M059J (cell line): ENCODE measurements at places on chromosomes 6 and 20. TPM values are rescaled to one million over a fixed set of nuclear protein-coding genes. Genes with fewer than 3 reads are reported as not detected.

Gene SHLD1
- 4.1 and 13.5 TPM in 2 replicates for total RNA-seq

Gene CYP24A1
- total RNA-seq, result 32.8 and 39.6 TPM in 2 replicates

Gene KIAA0408
- total RNA-seq, result 2.2 and 3.0 TPM in 2 replicates

Gene TNXB
- total RNA-seq, result 0.10 TPM in 1 of 2 replicates, not detected in the other

Gene RIMS4
- 0.02 TPM in 2 replicates for total RNA-seq

Gene COX7A2
- total RNA-seq, result 333 and 839 TPM in 2 replicates

Gene HLA-DPA1
- total RNA-seq, result 1.3 and 2.0 TPM in 2 replicates

Gene PKIB
- total RNA-seq, result 4.2 and 4.4 TPM in 2 replicates

Gene ARMH2
- not detected in 2 replicates for total RNA-seq

Gene SYS1
- total RNA-seq, result 26.7 and 29.4 TPM in 2 replicates

Gene GSTA1
- total RNA-seq, result 0.30 and 0.44 TPM in 2 replicates

Gene CCDC170
- not detected in 2 replicates for total RNA-seq

Gene LIN28B
- 0.07 and 0.27 TPM in 2 replicates for total RNA-seq

Gene FOXF2
- 2.7 and 4.1 TPM in 2 replicates for total RNA-seq

Gene SLC24A3
- 1.8 and 2.8 TPM in 2 replicates for total RNA-seq

Gene SPAG4
- 24.0 and 36.1 TPM in 2 replicates for total RNA-seq

Gene SIGLEC1
- total RNA-seq, result not detected in 2 replicates

Gene FAM209B
- not detected in 2 replicates for total RNA-seq

Gene NOTCH4
- 1.7 and 2.2 TPM in 2 replicates for total RNA-seq

Gene MEI4
- total RNA-seq, result not detected in 2 replicates

Gene RBBP8NL
- total RNA-seq, result not detected in 2 replicates

Gene DDX43
- not detected in 2 replicates for total RNA-seq

Gene MCCD1
- not detected in 2 replicates for total RNA-seq

Gene RNF114
- 372 and 527 TPM in 2 replicates for total RNA-seq

Gene SLC35F1
- total RNA-seq, result 0.02 TPM in 1 of 2 replicates, not detected in the other

Gene MDFI
- 0.79 and 1.4 TPM in 2 replicates for total RNA-seq

Gene GPR63
- total RNA-seq, result not detected in 2 replicates

Gene LY6G5C
- 2.0 and 2.5 TPM in 2 replicates for total RNA-seq

Gene CCDC167
- total RNA-seq, result 61.9 and 87.7 TPM in 2 replicates

Gene CARMIL1
- total RNA-seq, result 13.9 and 20.3 TPM in 2 replicates

Gene PDYN
- not detected in 2 replicates for total RNA-seq

Gene FLRT3
- 0.27 and 0.79 TPM in 2 replicates for total RNA-seq

Gene LINC00237
- total RNA-seq, result not detected in 2 replicates

Gene CLVS2
- total RNA-seq, result not detected in 2 replicates

Gene MTFR2
- total RNA-seq, result 12.0 and 12.4 TPM in 2 replicates

Gene AGPAT4
- total RNA-seq, result 12.0 and 20.5 TPM in 2 replicates

Gene GSTA2
- 0.12 TPM in 1 of 2 replicates, not detected in the other for total RNA-seq

Gene BPIFB4
- not detected in 2 replicates for total RNA-seq

Gene COL20A1
- total RNA-seq, result not detected in 2 replicates

Gene CGAS
- total RNA-seq, result 7.8 and 12.5 TPM in 2 replicates

Gene MACROD2
- total RNA-seq, result 0.44 and 1.8 TPM in 2 replicates

Gene TRIM31
- not detected in 2 replicates for total RNA-seq

Gene TRIM38
- total RNA-seq, result 9.6 and 13.9 TPM in 2 replicates

Gene RAD21L1
- 0.39 TPM in 1 of 2 replicates, not detected in the other for total RNA-seq

Gene CENPB
- 80.2 and 161 TPM in 2 replicates for total RNA-seq

Gene DDX39B
- total RNA-seq, result 351 and 506 TPM in 2 replicates

Gene PCSK2
- total RNA-seq, result 0.02 TPM in 1 of 2 replicates, not detected in the other

Gene SNAP91
- not detected in 2 replicates for total RNA-seq

Gene BHLHE23
- total RNA-seq, result not detected in 2 replicates

Gene DCBLD1
- total RNA-seq, result 39.3 and 51.6 TPM in 2 replicates

Gene IL17A
- total RNA-seq, result not detected in 2 replicates
